EL (cell line): ENCODE measurements at places on chromosomes 11 and 22.

DNA sequence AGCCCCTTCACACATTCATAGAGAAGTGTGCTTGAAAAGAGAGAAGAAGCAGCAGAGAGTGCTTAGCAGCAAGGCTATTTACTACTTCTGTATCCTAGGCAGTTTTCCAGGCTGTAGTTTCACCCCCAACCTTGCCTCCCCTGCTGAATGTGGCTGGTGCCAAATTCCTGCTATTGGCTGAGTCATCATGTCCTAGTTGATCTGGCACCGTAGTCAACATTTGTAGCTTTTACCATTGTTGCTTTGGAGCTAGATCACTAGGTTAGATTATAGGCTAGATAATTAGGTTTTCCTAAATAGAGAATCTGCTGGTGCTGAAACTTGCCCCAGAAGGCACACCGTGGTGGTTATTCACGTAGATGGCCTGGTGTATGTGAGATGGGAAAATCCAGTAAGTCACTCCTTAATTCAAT lies 32.7 kb downstream of the ARHGAP42 start:
- peak; percentile 76 for DNase-seq

GRCh38 chr11:62201376-62201775 lies 7.1 kb upstream of the SCGB2A1 start:
- DNase-seq = no peak

GRCh38 chr11:31826536-31827438 lies 15.7 kb upstream of the PAX6 start:
- DNase-seq = no peak

- DNase-seq = peak; percentile 70
Observed at GRCh38 chr11:38791346-38791961, 2193.4 kb upstream of the RAG2 start.

DNA sequence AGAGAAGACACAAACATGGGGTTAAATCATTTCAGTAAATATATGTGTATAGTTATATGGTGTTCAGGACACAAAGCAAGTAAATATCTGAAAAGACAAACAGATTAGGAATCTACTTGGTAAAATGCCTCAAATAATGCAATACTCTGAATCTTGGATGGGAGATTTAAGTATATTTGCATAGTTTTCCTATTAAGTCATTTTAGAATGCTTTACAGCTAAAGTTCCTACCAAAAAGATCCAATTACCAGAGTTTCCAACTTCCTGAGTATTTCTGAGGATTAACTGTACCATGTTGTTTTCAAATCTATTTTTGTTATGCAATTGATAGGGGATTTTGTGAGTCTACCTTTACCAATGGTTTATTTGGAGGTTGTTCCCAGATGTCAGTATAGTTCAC lies 424.4 kb upstream of the CCDC179 start:
- peak; percentile 47 for DNase-seq

DNA sequence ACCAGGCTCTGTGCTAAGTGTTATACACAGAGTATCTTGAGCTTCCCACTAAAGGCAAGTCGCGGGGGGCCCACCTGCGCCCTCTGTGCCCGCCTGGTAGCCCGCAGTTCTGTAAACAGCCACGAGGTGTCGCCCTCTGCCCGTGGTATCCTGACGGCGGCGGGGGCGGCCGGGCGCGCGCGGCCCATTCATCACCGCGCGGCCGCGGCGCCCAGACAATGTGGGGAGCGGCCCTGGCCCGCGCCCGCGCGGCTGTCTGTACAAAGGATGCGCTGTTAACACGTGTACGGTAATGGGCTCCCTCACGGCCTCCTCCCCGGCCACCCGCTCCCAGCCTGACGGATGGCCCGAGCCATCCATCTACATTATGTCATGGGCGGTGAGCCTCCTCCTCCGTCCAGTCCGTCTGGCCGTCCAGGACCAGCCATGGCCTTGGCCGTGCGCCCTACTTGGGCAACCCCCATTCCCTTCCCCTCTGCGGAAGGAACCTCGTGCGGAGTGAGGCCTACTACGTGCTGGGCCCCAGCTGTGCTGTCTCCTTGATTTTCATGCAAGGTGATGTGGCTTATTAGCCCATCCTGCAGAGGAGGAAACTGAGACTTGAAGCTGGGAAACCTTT lies 99.4 kb downstream of the MIAT start:
- peak; percentile 48 for DNase-seq

DNA sequence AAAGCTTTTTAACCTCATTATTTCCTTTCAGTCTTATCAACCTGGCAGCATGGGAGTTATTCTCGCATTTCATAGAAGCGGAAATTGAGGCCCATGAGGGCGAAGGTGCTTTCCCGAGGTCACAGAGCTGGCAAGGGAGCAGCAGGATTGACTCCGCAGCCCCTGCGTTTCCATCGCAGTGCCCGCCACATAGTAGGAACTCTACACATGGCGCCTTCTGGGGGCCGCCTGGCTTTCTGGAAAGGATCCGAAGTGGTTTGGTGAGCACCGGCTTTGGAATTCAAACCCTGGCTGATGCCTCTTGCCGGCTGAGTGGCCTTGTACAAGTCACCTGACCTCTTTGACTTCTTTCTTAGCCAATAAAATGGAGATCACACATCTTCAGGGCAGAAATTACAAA lies 93.4 kb downstream of the CEP164 start:
- DNase-seq = no peak

DNA sequence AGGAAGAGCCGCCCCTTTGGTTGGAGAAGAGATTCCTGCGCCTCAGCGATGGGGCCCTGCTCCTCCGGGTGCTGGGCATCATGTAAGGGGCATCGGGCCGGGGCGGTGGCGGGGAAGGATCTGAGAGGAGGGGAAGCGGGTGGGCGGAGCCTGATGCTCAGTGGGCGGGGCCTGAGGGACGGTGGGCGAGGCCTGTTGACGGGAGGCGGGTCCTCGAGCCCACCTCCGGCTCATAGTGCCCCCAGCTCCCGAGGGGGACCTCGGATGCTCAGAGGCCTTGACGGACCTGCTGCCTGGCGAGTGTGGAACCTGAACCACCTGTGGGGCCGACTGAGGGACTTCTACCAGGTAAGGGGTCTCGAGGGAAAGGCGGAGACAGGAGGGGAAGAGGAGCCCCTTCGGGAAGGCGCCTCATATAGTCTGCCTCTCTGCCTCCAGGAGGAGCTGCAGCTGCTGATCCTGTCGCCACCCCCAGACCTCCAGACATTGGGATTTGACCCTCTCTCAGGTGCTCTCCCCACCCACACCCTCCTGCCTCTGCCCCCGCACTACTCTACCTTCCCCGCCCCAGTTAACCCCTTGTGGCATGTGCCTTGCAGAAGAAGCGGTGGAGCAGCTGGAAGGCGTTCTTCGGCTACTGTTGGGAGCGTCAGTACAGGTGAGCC lies 799 bp downstream of the CCDC88B start:
- no peak for DNase-seq

DNA sequence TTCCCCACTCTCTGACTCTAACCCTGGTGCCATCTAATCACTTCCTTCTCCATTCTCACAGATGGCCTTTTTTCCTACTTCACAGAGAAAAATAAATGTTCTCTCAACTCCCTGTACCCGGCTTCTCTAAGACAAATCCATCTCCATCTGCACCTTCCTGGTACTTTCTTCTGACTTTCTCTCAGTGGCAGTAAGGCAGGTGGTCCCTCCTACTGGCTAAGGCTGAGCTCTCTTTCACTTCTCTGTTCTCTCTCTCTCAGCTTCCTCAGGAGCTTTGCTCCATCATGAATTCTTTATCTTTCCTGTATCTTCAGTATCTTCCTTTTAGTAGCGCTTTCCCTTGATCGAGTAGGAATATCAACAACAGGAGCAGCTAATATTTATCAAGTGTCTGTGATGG lies 421.6 kb downstream of the TMEM135 start:
- no peak for DNase-seq

- no peak for DNase-seq
Observed at GRCh38 chr22:22554587-22555284, 4.3 kb downstream of the PRAME start.

GRCh38 chr11:100849009-100849900 lies 162.2 kb downstream of the ARHGAP42 start:
- DNase-seq = peak; percentile 87

DNA sequence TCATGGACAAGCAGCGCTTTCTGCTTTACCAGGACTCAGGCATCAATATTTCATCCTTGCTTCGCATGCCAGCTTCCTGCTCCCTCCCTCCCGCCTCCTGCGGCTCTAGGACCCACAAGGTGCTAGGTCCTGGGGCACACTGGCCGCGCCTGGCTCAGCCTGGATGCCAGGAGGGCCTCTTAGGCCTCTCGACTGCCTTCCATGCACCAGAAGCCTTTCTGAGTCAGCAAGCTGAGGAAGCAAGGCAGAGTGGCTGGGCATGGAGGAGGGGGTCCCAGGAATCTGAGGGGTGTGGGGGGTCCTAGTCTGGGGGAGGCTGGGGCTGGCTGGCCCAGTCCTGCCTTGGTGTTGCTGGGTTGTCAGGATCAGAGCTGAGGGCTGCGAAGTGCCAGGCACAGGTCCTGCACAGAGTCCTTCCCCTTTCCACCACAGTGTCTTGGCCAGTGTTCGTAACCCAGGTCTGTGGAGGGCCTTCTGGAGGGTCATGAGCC lies 61.0 kb upstream of the THY1 start:
- DNase-seq = no peak

- no peak for DNase-seq
Observed at GRCh38 chr22:48210812-48211211, 1448.4 kb downstream of the TBC1D22A start.

GRCh38 chr11:44808053-44808753 lies 81.4 kb downstream of the TSPAN18 start:
- no peak for DNase-seq

- DNase-seq = no peak
Observed at GRCh38 chr11:10243896-10244575, 50.0 kb downstream of the SBF2 start.

DNA sequence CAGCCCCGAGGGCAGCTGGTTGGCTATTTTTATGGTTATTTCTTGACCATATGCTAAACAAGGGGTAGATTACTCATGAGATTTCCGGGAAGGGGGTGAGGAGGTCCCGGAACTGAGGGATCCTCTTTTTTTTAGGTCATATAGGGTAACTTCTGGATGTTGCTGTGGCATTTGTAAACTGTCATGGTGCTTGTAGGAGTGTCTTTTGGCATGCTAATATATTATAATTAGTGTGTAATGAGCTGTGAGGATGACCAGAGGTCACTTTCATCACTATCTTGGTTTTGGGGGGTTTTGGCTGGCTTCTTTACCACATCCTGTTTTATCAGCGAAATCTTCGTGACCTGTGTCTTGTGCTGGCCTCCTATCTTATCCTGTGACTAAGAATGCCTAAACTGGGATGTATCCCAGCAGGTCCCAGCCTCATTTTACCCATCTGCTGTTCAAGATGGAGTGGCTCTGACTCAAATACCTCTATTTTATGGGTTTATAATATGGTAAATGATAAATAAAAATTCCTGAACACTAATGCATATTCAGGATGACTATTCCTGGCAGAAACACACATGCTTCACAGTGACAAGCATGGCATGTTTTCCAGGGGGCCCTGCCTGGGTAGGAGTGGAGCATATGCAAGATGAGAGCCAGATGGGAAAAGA lies 11.2 kb downstream of the KREMEN1 start:
- peak; percentile 87 for DNase-seq

DNA sequence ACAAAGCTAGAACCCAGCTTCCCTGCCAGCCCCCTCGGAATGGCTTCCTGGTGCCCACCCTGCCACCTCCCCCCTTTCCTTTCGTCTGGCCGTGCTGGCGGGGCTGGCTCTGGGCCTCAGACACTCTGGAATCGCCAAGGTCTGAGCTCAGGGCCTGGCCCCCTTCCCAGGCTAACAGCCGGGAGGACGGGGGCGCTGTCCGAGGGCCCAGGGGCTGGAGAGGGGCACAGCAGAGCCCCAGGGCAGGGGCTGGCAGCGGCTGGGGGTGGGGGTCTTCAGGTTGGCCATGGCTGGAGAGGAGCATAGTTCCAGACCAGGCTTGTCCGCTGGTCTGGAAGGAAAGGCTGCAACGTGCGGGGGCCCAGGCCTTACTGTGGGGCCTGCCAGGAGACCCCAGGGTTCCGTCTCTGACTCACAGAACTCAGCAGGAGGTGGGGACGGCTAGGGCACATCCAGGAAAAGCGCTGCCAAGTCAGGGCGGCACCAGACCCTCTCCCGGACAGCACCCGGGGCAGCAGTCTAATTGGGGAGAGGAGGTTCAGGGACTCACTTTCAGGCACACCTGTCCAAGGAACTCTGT lies 861 bp upstream of the LTBP3 start:
- no peak for DNase-seq

- no peak for DNase-seq
Observed at GRCh38 chr11:104594228-104594958, 303.9 kb downstream of the CASP12 start.

DNA sequence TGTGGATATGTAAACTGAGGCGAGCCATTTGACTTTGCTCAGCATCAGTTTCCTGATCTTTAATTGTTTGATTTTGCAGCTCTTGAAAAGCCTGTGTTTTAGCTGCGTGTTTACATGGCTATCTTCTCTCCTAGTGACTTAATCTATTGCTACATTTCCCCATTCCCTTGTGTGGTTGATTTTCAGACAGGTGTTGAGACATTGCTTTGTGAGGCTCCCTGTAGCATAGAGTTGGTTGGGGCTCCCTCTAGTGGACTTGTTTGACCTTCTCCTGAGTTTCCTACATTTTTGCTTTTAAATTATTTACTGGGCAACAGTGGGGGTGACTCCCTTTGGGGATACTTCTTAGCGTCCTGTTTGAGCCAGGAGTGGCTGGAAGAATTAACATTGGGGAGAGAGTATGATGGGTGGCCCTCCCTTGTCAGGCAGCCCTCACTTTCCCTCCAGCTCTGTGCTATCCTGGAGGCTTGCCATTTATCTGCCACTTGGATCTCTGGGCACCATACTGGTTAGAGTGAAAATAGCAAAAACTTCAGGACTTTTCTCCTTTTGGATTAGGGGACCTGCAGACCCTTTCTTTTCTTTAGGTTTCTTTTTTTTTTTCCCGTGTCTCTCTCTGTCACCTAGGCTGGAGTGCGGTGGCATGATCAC lies 9.2 kb upstream of the CBL start:
- DNase-seq = peak; percentile 78

- DNase-seq = no peak
Observed at GRCh38 chr11:3123305-3123704, 41.8 kb downstream of the OSBPL5 start.

GRCh38 chr22:26632422-26633155 lies 10.8 kb downstream of the CRYBA4 start:
- no peak for DNase-seq

GRCh38 chr11:113655771-113656170 lies 50.3 kb downstream of the TMPRSS5 start:
- DNase-seq = no peak

- DNase-seq = no peak
Observed at GRCh38 chr11:122139595-122139866, 23.5 kb upstream of the BLID start.
